ENCODE measurements at places on chromosomes 4 and X.

GRCh38 chr4:159145992-159146330 is 43.1 kb downstream of the RAPGEF2 start:
- no peak for DNase-seq

GRCh38 chr4:107379054-107379869 is 340.8 kb downstream of the PAPSS1 start:
- no peak for DNase-seq

- DNase-seq, result no peak
These were observed 31.8 kb downstream of the HPGD start for GRCh38 chr4:174490451-174490961.

DNA sequence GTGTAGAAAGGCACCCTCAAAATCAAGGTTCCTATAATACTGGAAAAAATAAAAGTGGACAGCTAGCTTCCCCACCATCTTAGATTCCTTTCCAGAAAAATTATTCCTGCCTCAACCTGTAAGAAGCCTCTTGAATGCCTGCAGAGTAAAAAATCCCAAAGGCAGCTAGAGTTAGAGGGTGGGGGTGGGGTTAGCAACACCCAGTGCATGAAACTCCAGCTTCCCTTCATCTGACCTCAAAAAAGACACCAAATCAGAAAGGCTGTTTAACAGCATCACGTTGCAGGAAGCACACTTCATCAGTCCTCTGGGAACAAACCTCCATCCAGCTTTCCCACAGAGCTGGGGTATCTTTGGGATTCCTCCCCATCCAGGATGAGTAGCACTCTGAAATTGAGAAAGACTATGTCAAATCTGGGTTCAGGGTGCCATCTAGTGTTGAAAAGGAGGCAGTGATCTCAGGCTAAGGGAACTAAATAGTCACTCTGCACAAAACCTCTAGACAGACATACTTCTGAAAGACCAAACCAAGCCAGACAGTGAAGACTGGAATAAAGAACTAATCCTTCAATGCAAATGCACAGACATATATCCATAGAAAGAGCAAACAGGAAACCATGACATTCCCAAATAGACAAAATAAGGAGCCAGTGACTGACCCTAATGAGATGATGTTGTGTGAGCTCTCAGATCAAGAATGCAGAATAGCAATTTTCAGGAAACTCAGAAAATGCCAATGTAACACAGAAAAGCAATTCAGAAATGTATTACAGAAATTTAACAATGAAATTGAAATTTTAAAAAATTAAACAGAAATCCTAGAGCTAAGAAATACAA is 97.9 kb downstream of the ARHGEF9 start:
- DNase-seq, result no peak

DNA sequence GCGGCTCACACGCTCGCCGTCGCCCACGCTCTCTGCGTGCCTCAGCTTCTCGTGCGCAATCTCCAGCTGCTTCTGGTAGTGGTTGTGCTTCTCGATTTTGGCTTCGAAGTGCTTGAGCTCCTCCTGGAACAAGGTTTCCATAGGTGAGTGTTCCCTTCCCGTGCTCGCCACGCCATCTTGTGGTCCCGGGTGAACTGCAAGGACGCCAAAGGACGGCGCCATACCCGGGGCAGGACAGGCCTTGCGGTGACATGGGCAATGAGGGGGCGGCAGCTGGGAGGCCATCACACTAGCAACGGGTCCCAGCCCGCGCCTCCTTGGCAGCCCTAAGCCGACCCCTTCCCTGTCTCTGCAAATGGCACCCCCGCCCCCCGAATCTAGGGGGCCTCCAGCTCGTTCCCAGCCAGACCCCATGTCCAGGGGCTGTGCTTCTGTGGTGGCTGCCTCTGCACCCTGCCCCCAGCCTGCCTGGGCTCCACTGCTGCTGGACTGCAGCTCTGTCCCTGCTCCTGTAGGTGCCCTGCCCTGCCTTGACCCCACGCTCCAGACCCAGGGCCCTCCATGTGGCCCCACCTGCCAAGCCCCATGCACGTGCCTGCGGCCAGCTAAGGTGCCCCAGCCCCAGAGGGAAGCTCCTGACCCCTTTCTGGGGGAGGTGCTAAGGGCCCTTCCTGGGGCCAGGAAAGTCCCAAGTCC is 17.3 kb downstream of the LRPAP1 start:
- DNase-seq, result no peak

All from D721Med (cell line).